ENCODE measurements at places on chromosomes 4 and X.

DNA sequence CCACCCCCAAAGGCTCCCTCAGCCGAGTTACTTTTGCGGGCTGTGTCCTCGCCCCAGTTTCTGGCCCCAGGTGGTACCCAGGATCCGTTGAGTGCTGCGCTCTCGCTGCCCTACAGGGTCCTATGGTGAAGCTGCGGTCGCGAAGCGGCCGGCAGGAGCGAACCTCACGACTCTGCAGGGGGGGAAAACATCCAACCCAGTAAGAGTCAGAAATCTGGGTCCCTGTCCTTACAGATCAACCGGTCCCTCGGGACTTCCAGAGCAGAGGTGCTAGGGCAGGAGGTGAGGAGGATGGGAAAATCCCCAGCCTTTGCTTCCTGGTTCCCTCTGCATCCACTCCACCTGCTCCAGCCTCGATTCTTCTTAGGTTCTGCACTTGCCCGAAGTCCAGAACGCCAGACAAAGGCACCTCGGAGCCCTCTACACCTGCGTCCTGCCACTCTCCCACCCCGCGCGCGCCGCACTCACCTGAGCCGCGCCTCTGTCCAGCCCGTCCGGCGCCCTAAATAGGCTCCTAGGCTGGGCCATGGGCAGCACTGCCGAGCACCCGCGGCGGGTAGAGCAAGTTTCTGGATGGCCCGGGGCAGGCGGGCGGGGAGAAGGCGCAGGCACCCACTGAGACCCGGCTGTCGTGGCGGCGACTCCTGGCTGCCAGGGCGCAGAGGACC lies at the start of gene HS3ST1:
Gene HS3ST1, minus strand, starts transcription at position 664 of the 668 bp plus-strand sequence. CDS start 28,889 bp downstream, outside the sequence.
- no peak for DNase-seq

DNA sequence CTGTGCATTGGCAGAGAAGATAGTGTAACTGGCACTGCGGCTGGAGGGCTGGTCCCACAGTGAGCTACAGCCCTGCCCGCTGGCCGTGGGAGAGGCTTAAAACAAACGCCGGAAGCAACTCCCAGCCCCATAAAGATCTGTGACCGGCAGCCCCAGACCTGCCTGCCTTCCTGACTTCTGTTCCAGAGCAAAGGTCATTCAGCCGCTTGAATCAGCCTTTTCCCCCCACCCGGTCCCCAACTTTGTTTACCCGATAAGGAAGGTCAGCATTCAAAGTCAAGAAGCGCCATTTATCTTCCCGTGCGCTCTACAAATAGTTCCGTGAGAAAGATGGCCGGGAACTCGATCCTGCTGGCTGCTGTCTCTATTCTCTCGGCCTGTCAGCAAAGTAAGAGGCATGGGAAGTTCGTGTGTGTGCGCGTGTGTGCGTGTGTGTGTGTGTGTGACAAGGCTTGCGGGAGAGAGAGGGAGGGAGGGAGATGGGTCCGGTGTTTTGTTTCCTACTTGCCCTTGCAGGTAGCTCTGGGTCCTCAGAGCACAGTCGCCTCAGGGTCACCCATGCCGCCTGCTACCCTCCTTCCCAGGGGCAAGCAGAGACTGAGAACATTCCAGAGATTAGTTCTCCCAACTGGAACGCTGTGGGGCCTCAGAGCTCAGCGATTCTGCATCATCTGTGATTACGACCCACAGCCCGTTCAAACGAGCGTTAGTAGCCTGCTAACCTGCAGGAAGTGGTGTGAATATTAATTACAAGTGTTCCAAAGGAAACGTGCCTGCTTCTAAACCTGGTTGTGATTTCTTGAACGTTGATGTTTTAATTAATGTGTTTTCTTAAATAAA lies at the start of gene MGST2:
Gene MGST2, plus strand, starts transcription at position 130 of the 840 bp plus-strand sequence. Its CDS starts 201 bp downstream, at position 331.
- DNase-seq, result no peak

DNA sequence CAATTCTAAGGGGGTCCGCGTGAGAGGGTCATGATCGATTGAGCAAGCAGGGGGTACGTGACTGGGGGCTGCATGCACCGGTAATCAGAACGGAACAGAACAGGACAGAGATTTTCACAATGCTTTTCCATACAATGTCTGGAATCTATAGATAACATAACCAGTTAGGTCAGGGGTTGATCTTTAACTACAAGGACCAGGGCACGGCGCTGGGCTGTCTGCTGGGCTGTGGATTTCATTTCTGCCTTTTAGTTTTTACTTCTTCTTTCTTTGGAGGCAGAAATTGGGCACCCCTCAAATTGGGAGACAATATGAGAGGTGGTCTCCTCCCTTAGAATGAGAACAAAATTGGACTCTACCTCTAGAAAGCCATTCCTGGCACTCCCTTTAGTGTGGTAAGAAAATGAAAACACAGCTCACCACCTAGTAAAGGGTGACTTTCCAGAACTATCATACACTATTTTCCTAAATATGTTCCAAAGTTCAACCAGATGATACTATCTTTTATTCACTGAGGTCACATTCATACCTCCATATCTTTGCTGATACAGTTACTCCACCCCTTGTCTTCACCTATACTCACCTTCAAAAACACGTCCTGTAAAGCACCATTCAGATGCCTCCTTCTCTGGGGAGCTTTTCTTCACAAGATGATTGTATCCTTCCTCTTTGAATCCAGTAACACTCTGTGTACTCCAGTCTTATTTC lies 1058.3 kb upstream of the SLIT2 start:
- DNase-seq, result no peak

GRCh38 chrX:3545901-3546300 lies 167.5 kb downstream of the PRKX start:
- no peak for DNase-seq

DNA sequence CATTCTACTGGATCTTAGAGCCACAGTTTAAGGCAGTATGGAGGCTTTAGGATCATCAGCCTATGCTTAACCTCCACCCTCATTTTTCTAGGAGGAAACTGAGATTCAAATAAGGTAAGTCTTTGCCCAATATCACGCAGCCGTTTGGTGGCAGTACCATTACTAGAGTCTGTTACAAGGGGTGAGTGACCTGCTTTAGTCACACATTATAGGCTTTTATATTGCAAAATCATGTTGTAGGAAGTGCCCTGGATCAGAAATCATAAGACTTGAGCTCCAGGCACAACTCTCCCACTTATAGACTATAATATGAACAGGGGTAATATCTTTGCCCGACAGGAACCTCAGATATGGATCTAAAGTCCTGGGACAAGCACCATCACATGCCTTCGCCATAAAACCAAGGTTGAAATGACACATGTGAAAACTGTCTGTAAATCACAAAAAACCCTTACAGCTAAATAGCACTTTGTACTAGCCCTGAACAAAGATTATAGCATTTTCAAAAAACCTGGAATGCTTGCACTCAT lies 19.2 kb downstream of the HPSE start:
- DNase-seq, result no peak

DNA sequence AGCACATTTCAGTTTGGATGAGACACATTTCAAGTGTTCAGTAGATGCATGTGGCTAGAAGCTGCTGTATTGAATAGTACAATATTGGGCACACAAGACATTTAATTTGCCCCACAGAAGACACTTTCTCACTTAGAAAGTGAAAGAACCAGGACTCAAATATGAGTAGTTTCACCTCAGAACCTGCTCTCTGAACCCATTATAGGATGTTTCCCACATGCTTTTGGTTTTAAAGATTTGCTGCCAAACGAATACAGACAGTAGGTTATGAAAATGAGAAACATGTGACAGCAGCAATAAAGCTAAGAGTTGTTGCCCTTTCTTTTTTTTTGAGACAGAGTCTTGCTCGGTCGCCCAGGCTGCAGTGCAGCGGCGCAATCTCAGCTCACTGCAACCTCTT lies 32.3 kb downstream of the C4orf54 start:
- DNase-seq, result no peak

DNA sequence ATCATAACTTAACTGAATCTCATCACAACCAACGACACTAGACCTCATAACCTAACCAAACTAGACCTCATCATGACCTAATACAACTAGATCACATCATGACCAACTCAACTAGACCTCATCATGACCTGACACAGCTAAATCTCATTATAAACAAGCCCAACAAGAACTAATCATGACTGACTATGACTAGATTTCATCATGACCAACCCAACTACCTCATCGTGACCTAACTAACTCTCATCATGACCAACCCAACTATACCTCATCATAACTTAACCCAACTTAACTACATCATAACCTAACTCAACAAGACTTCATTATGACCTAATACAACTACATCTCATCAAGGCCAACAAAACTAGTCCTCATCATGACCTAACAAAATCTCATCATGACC lies 86.8 kb downstream of the DHRSX start:
- no peak for DNase-seq

DNA sequence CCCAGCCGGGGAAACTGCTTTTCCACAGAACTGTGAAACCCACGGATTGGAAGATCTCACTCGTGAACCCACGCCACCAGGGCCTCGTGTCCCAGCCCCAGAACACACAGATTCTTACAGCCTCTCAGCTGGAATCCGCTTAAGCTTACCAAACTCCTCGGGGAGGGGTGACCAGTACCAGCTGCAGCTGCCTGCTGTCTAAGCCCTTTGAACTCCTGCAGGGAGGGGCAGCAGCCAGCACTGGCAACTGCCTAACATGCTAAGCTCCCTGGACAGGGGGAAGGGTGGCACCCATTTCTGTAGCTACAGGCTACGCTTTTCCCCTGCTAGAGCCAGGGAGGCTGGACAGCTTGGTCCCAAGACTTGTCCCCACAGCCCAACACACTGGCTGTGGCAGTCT lies 38.4 kb downstream of the TBL1X start:
- DNase-seq, result no peak

DNA sequence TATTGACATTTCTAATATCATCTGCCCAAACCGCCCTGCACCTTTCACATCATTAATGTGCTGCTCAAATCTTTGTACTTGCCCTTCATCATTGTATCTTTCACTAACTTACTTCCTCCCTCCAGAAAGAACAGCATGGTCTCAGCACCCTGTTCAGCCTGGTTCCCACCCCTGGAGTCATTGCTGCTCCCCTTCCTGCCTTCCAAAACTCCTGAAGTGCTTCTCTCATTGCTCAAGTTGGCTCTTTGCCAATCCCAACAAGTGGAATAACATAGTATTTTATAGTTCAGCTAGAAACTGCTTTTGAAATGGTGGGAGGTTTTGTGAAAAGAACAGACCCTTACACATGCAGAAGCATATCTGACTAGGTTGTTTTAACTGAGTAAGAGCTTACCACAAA lies 14.0 kb upstream of the TTC29 start:
- DNase-seq, result no peak

DNA sequence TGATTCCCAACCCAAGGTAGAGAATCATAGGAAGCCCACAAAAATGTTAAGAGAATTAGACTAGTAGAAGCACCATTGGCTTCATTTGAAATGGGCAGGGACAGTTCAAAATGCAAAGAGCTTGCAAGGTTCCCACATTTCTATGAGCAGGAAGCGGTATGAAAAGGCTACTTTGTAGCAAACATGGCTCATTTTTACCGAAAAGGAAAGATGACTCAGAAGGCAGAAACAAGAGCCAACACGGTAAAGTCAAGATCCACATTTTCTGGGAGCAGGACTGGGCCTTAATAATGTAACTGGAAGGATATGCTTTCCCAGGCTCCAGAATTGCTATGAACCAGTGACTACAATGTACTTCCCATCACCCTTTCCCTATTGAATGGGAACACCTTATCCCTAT lies 89.5 kb downstream of the GLRA3 start:
- no peak for DNase-seq

- DNase-seq, result no peak
Observed at GRCh38 chr4:109296527-109296926, 5.9 kb downstream of the COL25A1 start.

GRCh38 chrX:17617806-17618205 lies 119.5 kb upstream of the SCML1 start:
- no peak for DNase-seq

DNA sequence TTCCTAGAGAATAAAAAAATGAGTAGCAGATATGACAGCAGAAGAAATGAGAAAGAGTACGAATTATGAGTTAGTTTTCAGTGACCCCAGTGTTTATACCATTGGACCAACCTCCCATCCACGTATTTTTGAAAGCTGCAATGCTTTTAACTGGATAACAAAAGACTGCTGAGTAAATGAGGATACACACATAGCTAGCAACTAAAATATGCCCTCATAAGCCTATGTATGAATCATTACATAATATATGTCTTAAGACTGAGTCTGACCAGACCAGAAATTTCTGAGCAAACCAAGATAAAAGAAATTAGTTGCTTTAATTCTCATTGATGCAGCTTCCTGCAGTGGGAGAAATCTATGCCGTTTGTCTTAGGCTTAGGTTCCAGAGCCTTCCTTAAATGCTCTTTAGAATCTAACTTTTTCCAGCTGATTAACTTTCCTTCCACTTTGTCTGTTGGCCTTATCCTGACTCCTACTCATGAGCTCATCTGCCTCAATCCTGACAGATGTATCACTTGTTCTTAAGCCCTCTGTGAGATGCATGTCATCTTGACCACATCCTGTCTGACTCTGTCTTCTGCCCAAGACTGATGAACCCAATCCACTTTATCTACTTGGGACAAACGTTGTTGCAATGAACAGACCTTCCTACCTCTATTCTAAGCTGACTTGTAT lies 301.4 kb upstream of the AADAT start:
- DNase-seq, result no peak

DNA sequence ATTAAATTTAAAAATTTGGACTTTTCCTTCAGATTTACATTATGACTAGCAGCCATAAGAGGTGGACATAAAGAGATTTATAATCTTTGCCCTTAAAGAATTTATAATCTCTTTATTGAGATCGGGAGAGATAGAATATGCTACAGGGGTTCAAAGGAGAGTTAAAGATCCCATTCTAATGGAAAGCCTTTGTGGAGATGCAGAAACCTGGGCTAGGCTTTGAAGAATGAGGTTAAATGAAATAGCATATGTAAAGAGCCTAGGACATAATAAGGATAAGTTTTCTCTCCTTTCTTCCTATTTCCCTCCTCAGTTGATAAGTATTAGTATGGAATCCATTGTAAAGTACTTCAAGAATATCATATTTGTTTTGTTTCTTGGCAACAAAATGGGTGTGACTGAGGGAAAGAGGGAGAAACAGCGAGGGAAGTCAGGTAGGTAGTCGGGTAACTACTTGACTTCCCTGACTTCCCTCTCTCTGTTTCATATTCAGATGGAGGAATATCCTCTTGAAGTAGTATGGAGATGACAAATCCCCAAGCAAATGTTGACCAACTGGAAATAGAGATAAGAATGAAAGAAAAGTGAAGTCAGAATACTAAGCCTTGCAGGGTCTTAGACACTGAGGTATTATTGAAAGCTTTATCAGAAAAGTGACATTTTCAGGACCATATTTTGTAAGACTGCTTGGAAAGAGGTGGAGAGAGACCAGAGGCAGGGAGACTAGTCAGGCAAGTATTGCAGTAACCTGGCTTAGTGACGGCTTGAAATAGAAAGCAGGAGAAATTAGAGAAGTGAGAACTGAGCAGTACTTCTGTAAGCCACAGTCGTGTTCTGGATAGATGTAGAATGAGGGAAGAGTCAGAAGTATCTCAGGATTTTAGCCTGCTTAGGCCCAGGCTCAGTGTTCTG lies 82.9 kb downstream of the PDLIM5 start:
- DNase-seq, result no peak

GRCh38 chr4:167020410-167020809 lies 213.9 kb downstream of the SPOCK3 start:
- no peak for DNase-seq

Measured in activated CD8-positive, alpha-beta memory T cell treated with anti-CD3 and anti-CD28 coated beads for 4 hours (primary cell).